Stimulated activated naive CD8-positive, alpha-beta T cell treated with anti-CD3 and anti-CD28 coated beads, Interleukin-15, Interleukin-2, amounts not matched to agents 100 U/mL and 50 U/mL, for 24 hours (primary cell): ENCODE measurements at places on chromosomes 6 and 20.

- no peak for DNase-seq
These were observed 3.4 kb downstream of the MED20 start for GRCh38 chr6:41917528-41917927.

- DNase-seq: no peak
These were observed 35.8 kb downstream of the TRIM38 start for GRCh38 chr6:25998379-25998778.

- no peak for DNase-seq
These were observed 181.2 kb downstream of the ADGRG6 start for GRCh38 chr6:142482974-142483373.

DNA sequence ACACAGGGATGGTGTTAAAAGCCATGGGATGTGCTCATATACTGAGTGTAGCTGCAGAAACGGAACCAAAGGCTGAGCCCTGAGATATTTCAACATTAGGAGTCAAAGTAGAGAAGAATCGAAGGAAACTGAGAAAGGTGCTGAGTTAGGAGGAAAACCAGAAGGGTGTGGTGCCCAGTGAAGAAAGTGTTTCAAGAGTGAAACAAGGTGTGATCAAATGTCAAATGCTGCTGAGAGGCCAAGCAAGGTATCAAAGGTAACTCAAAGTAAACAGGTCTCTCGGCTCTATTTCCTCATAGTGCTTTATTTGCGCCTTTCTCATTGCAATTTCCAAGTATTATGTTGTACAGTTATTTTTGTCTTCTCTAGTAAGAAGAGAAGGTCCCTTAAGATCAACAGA, 94.1 kb downstream of the PRDM1 start:
- DNase-seq: no peak

GRCh38 chr6:89817481-89817880, 2.1 kb downstream of the MDN1 start:
- no peak for DNase-seq

DNA sequence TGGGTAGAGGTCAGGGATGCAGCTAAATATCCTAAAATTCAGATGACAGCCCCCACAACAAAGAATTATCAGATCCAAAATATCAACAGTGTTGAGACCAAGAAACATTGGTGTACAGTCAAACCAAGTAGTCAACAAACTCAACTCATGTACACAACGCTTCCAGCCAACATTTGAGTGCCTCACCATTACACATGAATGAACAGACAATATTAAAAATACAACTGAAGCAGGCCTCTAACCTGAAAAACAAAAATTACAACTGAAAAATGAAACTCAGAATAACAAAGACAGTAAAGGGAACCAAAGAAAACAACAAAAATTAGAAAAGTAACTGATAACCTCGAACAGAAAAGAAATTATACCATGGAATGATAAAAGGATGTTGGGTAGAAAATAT, 46.2 kb downstream of the HACE1 start:
- DNase-seq: no peak

DNA sequence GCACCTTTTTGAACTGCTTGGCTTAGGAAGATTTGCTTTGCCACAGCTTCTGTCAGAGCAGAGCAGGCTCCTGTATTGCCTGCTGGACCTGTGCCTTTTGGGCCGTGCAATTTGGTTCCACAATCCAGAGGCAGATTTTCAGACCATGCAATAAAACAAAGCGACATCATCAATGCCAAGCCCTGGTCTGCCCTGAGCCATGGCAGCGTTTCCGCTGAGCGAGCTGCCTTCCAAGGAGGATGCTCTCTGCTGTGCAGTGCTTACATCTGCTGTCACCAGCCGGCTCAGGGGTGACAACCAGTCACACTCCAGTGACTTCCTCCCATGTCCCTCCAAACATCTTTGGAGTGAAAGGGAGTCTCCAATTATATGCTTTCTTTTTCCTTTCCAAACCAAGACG, 282.2 kb downstream of the CDH26 start:
- DNase-seq: no peak

DNA sequence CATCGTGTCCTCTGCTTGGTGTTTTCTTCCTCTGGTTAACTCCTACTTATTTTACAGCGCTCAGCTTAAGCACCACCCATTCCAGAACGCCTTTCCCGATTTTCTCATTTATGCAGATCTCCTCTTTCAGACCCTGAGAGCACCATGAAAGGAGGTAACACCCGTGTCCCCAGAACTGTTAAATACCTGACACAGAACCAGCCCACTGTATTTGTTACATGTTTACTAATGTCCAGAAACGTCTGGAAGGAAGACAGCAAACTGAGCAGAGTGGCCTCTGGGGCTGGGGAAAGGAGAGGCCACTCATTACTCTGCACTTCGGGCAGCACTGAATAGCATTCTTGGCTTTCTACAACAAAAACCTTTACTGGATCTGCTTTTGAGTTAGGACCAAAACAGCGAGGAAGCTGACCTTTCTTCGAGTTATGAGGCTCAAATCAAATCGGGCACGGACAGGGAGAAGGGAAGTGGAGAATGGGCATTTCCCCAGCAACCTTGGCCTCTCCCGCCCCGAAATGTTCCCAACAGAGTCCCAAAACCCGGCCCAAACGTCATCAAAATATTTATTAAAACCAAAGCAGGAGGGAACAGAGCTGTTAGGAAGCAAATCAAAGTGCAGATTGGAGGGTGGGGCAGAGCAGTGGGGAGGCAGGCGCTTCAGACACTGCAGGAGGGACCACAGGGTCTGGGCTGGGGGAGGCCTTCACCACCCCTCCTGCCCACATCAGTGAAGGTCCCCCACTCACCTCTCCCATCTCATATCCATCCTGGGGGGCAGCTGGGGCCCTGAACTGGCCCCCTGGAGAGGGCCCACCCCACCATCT, 1.1 kb upstream of the NECAB3 start:
- DNase-seq: no peak

DNA sequence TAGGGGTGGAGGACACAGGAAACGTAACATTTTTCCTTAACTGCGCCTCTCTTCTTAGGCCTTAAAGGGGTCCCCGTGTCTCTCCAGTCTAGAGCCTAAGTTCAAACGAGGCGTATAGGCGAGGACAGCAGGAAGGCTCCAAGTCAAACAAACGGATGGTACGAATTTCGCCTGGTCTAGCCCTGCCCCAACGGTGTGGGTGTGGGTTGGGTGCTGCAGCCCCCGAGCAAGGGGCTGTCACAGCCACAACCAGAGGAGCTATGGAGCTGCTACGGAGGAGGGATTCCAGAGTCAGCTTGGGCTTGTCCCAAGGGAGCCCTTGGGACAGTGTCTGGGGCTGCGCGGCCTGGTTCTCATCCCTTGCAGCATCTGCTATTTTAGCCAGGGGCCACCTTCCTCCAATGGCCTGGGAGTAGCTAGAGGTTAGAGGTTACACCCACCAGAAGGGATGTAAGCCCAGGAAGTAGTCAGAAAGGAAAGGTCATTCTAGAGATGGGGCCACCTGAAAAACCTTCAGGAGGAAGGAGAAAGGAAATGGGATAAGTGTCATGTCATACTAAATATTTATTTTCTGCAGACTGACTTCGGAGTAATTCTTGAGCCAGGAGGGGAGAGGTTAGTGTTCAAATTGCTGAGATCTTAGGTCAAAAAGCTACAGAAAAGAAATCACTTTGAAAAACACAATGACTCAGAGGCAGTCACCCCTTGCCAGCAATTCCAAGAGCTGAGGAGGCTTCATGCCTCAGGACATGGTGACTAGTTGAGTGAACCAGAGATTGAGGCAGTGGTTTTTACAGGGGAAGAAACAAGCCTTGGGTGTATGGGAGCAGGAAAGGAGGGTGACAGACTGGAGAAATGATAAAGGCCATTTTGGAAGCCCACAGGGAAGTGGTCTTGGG, 21.7 kb downstream of the VPS52 start:
- no peak for DNase-seq

GRCh38 chr20:1907586-1907985, 12.4 kb downstream of the SIRPA start:
- DNase-seq: no peak

- DNase-seq: no peak
These were observed 42.5 kb downstream of the SLC24A3 start for GRCh38 chr20:19254956-19255355.

DNA sequence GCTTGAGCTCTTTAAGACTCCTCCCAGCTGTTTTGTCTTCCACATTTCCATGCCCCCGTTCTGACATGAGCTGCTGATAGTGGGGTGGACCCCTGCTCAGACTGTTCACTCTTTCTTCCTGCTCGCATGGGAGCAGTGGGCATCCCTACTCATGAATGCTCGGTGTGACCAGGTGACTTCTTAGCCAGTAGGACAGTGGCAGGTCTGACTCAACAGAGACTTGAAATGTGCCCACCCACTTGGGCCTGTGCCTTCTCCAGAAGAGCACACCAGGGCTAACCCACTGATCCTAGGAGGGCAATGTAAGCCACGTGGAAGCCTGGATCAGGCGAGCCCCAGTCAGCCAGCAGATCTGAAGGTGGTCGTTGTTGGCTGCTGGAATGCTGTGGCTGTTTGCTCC, 582.0 kb downstream of the QKI start:
- DNase-seq: no peak

DNA sequence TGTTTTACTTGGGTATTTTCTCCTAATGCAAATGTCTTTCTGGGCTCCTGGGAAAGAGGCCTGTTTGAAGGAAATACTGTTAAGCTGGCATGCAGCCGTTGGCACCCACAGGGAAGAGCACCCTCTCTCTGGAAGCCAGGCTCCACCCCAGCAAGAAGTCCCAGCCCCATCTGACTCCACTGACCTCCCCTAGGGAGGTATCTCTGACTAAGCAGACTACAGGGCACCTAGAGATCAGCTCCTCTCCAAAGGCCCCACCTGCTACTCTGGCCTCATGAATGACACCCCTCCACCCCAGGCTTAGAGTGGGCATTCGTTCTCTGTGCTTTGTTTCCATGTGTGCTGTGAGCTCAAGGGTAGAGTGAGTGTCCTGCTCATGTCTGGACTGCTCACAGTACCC, 6.4 kb upstream of the MDGA1 start:
- DNase-seq: no peak

DNA sequence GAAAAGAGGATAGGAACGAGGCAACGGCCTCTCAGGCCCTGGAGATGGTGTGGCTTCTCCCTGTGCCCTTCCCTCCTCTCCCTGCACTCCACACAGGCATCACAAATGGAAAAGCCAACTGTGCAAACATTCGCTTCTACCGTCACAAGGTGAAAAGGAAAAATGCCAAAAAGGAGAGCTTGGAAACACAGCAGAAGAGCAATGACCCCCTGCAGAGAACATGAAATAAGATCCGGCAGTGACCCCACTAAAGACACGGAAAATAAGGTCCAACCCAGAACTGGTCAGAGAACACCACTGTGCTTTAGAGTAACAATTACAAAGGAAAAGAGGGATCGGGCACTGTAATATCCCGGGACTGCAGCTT, 63.0 kb downstream of the SLC22A23 start:
- no peak for DNase-seq

- no peak for DNase-seq
These were observed 173.4 kb upstream of the SLC35B3 start for GRCh38 chr6:8608737-8609136.

GRCh38 chr6:21596145-21596948, 2.8 kb downstream of the SOX4 start:
- DNase-seq: peak; percentile 39

- no peak for DNase-seq
These were observed 6.3 kb downstream of the PPP1R14C start for GRCh38 chr6:150149146-150149545.

DNA sequence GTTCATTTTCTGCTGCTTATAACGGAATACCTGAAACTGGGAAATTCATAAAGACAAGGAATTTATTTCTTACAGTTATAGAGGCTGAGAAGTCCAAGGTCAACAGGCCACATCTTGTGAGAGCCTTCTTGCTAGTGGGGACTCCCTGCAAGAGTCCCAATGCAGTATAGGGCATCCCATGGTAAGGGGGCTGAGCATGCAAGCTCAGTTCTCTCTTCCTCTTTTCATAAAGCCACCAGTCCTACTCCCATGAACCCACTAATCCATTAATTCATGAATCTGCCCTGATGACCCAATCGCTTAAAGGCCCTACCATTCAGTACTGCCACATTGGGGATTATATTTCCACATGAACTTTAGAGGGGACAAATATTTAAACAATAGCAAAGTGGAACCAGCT, 26.5 kb downstream of the CYB5R4 start:
- no peak for DNase-seq

DNA sequence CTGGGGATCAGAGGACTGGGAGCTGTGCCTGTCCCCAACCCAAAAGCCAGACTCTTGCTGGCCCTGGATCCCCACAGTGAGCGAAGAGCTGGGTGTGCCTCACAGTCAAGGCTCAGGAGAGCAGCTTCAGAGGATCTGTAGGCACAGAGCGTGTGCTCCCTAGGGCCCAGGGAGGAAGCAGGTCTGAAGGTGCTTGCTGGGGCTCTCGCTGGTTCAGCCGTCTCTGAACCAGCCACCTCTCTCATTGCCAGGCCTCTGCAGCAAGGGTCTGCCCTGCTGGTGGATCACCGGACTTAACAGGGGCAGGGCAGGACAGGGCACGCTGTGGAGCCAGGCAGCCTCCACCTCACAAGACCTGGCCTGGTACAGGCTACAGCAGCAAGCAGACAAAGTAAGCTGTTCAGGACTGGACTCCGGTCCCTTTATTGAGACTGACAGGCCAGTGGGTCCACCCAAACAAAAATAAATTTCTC, 13.8 kb downstream of the PCIF1 start:
- DNase-seq: no peak

DNA sequence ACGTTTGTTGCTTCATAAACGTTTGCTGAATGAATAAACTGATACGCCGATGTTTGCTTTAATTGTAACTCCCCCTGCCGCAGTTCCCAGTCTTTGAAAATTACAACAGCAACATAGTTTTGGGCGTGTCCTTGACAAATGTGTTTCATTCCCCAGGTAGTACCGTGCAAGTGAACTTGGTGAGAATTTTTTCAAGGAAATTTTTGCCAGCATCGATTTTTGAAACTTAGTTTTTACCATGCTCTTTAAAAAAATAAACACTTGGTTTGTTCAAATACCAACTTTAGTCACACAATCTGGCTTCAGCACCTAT, 60.1 kb downstream of the FAM217A start:
- DNase-seq: no peak

- no peak for DNase-seq
These were observed 88.6 kb upstream of the SLC35F1 start for GRCh38 chr6:117818449-117818848.

DNA sequence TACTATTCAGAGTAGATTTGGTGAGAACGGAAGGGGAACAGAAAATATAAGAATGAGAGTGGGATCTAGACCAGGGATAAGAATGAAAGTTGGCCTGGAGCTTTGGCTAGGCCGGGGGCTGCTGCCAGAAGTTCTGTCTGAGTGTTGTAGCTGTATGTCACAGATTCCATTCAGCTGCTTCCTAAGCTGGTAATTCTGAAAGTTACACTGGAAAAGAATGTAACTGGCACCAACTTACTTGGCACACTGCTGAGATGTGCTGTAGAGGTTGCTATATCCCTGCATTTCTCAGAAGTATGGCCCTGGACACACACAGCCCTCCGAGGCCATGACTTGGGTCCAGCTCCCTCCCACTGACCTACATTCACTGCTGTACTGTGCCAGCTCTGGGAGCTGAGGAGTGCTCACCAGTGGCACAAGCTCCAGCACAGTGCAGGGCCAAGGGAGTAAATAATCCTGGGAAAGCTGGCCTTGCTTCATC, 25.8 kb upstream of the TMEM217 start:
- no peak for DNase-seq

GRCh38 chr6:152461556-152461955, 175.6 kb downstream of the SYNE1 start:
- no peak for DNase-seq

- peak; percentile 7 for DNase-seq
These were observed 652 bp downstream of the BMP6 start for GRCh38 chr6:7726416-7727085.

GRCh38 chr20:33163856-33164762, 3.9 kb upstream of the BPIFA2 start:
- DNase-seq: no peak
